NAMALWA (cell line): ENCODE measurements at places on chromosomes 3 and 15.

DNA sequence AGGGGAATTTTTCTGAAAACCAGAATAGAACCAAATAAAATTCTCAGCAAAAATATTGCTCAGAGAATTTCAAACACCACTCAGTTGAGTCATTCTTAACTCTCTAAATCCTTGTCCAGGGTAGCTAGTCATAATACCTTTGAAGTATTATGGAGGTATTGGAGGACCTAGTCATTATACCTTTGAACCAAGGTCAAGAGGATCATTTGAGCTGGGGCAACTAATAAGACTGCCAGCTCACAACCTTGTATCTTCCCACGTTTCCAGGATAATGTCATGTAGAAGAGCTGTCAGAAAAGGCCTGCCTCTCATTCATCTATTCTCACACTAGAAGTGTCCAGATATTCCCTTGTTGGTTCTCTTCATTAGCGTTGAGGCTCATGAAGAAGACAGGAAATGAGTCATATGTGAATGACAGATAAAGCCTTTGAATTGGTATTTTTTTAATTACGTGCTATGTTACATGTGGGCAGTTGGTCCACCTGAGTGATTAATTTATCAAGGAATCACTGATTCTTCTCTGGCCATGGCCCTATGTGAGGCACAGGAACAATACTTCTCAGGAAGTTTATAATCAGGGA lies 48.3 kb downstream of the TOPAZ1 start:
- DNase-seq = no peak

- no peak for DNase-seq
Measured at GRCh38 chr3:36206956-36207580, 173.2 kb upstream of the STAC start.

GRCh38 chr3:54296531-54296930 lies 174.2 kb downstream of the CACNA2D3 start:
- no peak for DNase-seq

GRCh38 chr15:95196176-95196915 lies 965.0 kb downstream of the MCTP2 start:
- no peak for DNase-seq

DNA sequence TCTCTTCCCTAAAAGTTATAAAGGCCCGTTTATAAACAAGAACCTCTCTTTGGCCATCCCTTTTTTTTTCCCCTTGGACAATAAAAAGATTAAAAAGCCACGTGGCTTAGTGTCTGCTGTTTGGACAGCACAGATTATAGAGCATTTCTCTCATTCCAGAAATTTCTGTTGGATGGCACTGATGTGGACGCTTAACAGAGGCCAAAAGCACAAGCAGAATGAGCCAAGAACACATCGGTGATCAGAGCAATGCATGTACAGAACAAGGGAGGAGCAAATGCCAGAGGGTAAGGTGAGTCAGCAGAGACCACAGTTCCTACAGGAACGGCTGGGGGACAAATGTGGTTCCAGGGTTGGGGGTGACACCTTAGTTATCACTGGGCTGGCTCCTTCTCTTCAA lies 30.3 kb upstream of the CTNNB1 start:
- no peak for DNase-seq

GRCh38 chr3:23991306-23991682 lies 46.2 kb downstream of the NR1D2 start:
- no peak for DNase-seq

- DNase-seq = no peak
Measured at GRCh38 chr3:53837331-53837730, 8.9 kb downstream of the CHDH start.

DNA sequence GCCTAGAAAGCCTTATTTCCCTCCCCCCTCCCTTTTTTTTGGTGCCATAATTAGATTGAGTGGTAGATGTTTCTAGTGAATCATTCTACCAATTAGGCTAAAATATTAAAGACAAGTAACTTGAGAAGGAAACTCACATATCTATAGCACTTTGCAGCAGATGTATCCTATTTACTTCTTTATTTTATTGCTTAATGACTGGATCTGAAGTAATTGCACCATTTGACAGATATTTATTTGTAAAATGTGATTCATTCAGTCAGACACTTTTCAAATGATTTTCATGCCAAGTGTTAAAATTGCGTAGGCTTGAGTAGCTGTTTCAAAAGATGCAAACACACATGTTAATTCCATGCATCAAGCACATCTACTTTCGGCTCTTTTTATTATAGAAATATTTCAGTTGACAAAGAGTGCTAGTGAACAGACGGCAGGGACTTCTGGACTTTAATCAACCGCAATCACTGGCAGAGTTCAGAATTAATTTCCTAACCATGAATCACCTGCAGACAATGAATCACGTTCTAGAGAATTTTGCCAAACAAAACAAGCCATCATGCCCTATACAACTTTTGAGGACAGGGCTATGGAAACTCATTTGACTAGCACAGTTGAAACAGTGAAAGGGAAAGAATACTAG lies 636.8 kb downstream of the MECOM start:
- DNase-seq = no peak

DNA sequence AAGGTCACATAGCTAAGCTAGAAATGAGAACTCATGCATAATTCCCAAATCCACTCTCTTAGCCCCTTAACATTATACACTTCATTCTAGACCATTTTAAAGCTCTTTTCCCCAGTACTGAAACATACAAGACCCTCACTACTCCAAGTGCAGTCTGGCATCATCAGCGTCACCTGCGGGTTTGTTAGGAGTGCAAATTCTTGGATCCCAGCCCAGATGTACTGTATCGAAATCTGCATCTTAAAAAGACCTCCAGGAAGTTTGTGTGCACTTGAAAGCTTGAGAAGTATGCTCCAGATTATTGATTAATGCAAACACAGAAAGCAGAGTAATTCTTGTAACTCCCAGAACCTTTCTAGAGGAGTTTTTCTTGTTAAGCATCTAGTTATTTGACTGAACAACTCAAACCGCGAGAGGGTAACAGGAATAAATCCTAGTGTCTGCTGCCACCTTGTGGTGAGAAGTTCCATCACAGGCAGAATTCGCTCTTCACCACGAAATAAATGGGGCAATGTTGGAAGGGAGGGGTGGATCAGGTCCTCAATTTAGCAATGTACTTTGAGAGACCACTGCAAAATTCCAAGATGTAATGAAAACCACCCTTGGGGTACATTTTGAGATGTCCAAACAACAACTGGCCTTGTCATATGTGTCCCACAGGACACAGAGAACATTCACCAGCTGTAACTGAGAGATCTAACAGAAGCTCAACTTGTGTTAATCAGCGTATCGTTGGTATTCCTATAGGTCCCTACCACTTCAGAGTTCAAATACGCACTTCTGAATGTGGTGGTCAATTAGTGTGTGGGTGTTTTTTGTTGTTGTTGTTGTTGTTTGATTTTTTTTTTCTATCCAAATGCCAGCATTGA lies 583 bp upstream of the C3orf49 start:
- peak; percentile 53 for DNase-seq

GRCh38 chr3:71710906-71711494 lies 14.2 kb downstream of the EIF4E3 start:
- DNase-seq = peak; percentile 50

DNA sequence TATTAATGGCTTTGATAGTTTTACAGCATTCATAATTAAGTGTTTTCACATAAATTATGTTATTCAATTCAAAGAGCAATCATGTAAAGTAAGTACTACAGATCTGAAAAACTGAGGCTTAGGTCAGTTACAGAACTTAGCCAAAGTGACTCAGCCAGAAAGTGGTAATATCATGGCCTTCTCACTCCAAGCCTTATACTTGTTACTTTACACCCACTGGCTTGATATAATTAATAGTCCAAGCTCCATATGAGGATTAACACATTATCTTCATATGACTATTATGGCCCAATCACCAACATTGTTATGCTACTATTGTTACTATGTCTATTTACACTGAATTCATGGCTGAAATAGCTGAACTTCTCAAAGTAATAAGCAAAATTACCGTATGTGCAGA lies 50.7 kb downstream of the TIGIT start:
- DNase-seq = no peak

GRCh38 chr3:123586968-123587367 lies 2.1 kb upstream of the HACD2 start:
- no peak for DNase-seq

DNA sequence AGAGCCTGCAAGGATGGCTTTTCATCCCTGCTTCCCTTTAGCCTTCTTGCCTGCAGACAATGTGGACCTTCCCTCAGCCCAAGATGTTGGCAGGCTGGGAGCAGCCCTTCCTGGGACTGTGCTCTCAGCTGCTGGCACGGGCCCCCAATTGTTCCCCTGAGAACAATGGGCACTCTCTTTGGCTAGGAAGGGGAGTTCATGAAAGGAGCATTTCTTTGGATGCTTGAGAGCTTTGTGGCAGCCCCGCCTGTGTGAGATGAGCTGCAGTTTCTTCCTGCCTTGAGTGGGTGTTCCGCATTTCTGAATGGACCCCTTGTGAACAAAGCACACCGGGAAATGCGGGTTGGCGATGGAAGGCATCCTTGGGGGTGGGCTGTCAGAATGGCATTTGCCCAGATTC lies 35.0 kb upstream of the BSN start:
- DNase-seq = no peak

- no peak for DNase-seq
Measured at GRCh38 chr3:122629763-122630162, 50.9 kb upstream of the PARP14 start.

GRCh38 chr15:85329561-85330422 lies 50.6 kb upstream of the AKAP13 start:
- peak; percentile 96 for DNase-seq

DNA sequence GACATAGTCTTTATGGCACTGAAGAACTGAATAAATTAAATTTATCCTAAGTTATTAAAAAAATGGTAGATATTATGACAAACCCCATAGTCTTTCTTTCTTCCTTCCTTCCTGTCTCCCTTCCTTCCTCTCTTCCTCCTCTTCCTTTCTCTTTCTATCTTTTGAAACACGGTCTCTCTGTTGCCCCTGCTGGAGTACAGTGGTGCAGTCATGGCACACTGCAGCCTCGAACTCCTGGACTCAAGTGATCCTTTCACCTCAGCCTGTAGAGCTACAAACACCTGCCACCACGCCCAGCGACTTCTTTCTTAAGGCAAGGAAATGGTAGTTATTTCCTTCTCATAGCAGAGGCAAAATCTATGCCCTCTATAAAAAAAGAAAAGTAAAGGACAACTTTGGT lies 354.6 kb downstream of the GAP43 start:
- peak; percentile 3 for DNase-seq

DNA sequence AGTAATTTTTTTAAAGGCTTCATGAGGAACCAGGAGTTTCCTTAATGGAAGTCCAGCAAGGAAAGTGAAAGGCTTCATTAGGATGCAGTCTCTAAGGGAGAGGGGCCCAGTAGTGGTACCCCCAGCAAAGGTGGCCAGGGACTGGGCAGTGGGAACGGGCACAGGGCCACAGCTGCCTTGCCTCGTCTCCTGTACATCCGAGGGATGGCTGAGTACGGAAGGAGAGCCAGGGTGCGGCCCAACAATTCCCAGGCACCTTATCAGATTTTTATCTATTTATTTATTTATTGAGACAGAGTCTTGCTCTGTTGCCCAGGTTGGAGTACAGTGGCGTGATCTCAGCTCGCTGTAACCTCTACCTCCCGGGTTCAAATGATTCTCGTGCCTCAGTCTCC lies 14.5 kb downstream of the SEMA3G start:
- DNase-seq = no peak

DNA sequence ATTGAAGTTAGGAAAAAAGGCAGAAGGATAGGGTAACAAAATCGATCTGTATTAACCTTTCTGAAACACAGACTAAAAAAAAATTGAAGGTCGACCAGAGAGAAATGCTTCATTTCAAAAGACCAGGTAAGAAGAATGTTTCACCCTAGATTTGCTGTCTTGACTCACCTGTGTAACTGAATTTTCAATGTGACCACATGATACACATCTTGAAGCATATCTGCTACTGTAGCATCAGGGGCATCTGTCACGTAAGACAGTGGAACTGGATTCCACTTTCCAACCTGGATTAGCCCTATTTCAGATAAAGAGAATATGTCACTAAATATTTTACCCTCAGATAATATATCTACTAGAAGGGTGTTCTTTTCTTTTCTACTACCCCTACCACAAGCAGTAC lies 9.3 kb downstream of the SATB1 start:
- no peak for DNase-seq

GRCh38 chr3:197600796-197601565 lies 45.2 kb upstream of the BDH1 start:
- DNase-seq = no peak

GRCh38 chr15:39238443-39238842 lies 342.4 kb upstream of the THBS1 start:
- no peak for DNase-seq

GRCh38 chr3:64352639-64352992 lies 127.3 kb upstream of the PRICKLE2 start:
- no peak for DNase-seq

- no peak for DNase-seq
Measured at GRCh38 chr3:61559136-61559731, 2.1 kb upstream of the PTPRG start.

- DNase-seq = no peak
Measured at GRCh38 chr3:25581335-25581734, 83.4 kb downstream of the TOP2B start.
